ENCODE measurements at places on chromosomes 2 and 18. TPM values are rescaled to one million over a fixed set of nuclear protein-coding genes. Genes with fewer than 3 reads are reported as not detected.

Gene TACR1
- total RNA-seq = not detected

Gene GALNT3
- 4.3 TPM for total RNA-seq

Gene MTHFD2
- total RNA-seq = 174 TPM

Gene FBXO15
- total RNA-seq = 0.43 TPM

Gene LRRTM1
- not detected for total RNA-seq

Gene EVA1A
- 48.3 TPM for total RNA-seq

Gene CD28
- not detected for total RNA-seq

Gene TMX3
- 152 TPM for total RNA-seq

Gene C2orf78
- not detected for total RNA-seq

Gene LCT
- under 0.01 TPM for total RNA-seq

Gene CPS1
- 21.6 TPM for total RNA-seq

Gene ASPRV1
- under 0.01 TPM for total RNA-seq

Gene HOXD8
- total RNA-seq = 15.5 TPM

Gene IL36RN
- not detected for total RNA-seq

Gene PXDN
- 372 TPM for total RNA-seq

Gene MATN3
- 3.9 TPM for total RNA-seq

Gene MEP1B
- total RNA-seq = 0.64 TPM

Gene TMEM37
- total RNA-seq = 1.3 TPM

Gene TEX44
- not detected for total RNA-seq

Gene ID2
- 31.2 TPM for total RNA-seq

Gene NEURL3
- not detected for total RNA-seq

Gene RAX
- not detected for total RNA-seq

Gene ARHGEF33
- total RNA-seq = 0.43 TPM

Gene TNS1
- total RNA-seq = 147 TPM

Gene MC4R
- total RNA-seq = not detected

Gene GPR35
- total RNA-seq = 0.32 TPM

Gene SERPINB10
- total RNA-seq = not detected

Gene MSH2
- total RNA-seq = 17.1 TPM

Gene TRIM43
- total RNA-seq = not detected

Gene RAB17
- total RNA-seq = 0.43 TPM

Gene OBSL1
- 67.0 TPM for total RNA-seq

Gene GRB14
- total RNA-seq = not detected

Gene ATP6V1C2
- total RNA-seq = under 0.01 TPM

Gene C2orf72
- not detected for total RNA-seq

Gene LINC00305
- not detected for total RNA-seq

Gene TEKT4
- total RNA-seq = not detected

Gene MRPL44
- 32.0 TPM for total RNA-seq

Gene HOXD11
- total RNA-seq = 26.4 TPM

Gene FOXD4L1
- total RNA-seq = under 0.01 TPM

Gene LYPD6
- 5.2 TPM for total RNA-seq

Gene TMEM247
- total RNA-seq = 0.32 TPM

Gene CRACDL
- not detected for total RNA-seq

Gene UGT1A4
- total RNA-seq = not detected

Gene ST6GAL2
- 5.2 TPM for total RNA-seq

Gene GAL3ST2
- 0.43 TPM for total RNA-seq

All from fibroblast of villous mesenchyme (primary cell).